ENCODE measurements at places on chromosomes 11 and 22.
A peak's percentile ranks its signal among the peaks of the same experiment; 100 is the strongest.

DNA sequence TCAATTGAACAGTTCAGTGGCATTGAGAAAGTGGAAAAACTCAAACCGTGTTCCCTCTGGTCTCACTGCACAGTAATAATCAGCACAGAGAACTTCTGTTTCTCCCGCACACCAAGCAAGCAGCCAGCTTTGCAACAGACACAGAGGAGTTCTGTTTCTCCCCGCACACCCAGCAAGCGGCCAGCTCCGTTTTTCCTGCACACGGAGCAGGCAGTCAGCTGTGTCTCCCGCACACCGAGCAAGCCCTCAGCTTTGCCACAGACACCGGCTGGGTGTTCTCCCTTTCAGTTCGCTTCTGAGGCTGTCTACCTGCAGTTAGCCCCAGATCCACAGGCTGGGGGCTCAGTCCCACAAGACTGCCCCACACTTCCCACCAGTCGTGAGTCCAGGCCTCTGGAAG lies 9.9 kb upstream of the TALDO1 start:
- no peak for DNase-seq

- no peak for DNase-seq
These were observed 13.2 kb upstream of the MRGPRX2 start for GRCh38 chr11:19073454-19074415.

DNA sequence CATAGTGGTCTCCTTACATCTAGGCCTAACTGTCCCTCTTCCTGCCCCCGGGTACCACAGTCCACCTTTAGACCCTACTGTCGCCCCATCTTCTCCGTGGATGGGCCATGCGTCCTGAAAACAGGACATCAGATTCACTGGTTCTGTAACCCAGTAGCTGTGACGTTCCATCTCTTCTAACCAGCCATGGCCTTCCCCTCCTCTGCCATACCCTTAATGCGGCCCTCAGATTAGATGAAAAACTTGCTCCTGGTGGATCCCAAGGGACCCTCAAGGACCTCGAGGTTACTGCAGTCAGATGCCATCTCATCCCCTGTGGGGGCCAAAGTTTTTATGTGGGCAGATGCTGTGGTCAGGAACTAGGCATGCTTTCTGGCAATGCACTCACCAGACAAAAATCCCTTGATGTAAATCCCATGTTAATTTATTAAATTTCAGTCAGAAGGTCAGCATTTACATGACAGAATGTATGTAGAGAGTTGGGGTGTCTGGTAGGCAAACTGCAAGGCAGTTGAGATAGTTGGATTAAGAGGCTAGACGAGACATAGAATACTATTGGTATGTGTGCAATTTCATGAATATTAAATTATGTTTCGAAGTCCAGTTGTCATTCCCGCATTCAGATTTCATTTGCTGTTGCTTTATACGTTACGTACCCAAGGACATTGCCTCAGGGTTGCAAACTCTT lies 64.3 kb downstream of the WNT11 start:
- no peak for DNase-seq

DNA sequence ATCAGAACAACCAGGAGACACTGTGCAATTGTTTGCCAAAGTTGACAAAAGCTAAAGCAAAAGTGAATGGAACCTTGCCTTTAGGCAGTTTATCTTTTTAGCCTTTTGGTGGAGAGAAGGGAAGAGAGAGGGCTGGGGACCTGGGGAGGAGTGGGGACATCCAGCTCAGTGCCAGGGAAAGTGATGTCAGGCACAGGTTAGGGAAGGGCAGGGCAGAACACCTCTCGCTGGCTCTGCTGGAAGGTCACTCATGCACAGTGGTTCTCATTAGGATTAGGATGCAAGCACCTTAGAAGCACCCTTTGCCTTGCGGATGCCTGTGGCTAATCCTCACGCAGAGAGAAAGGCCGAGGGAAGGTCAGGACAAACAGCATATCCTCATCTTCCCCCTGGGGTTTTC lies 14.3 kb upstream of the LINC01488 start:
- no peak for DNase-seq

GRCh38 chr22:38657045-38657909 lies 839 bp downstream of the CBY1 start:
- peak; percentile 42 for DNase-seq

DNA sequence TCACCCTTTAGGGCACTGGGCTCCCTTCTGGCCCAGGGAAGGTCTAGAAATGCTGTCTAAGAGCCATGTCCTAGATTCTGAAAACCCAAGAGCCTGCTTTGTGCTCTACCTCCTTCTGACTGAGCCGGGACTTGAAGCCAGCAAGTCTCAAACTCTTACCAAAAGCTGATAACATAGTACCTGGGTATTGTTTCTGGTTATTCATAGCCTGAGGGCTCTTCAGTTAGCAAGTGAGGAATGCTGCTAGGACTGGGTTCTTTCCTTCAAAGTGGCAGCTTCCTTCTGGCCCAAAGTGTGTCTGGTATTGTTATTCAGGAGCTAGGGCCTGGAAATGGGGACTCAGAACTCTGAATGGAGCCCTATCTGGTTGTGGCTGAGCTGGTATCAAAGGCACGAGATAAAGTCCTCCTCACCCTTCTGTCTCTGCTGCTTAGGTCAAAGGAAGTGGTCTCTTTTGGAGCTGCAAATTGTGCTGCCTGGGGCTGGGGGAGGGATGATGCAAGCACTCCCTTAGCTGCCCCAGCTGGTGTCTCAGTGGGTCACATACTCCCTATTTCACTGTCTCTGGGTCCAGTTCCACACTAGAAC lies 696.0 kb upstream of the CCDC179 start:
- no peak for DNase-seq

DNA sequence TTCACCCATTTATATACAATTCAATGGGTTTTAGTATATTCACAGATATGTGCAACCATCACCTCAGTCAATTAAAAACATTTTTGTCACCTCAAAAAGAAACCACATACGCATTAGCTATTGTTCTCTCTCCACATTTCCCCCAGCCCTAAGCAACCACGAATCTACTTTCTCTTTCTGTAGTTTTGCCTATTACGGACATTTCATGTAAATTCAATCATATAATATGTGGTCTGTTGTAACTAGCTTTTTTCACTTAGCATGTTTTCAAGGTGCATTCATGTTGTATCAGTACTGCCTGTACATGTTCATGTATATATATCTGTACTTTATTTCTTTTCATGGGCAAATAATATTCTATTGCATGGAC lies 104.7 kb upstream of the RRM1 start:
- no peak for DNase-seq

DNA sequence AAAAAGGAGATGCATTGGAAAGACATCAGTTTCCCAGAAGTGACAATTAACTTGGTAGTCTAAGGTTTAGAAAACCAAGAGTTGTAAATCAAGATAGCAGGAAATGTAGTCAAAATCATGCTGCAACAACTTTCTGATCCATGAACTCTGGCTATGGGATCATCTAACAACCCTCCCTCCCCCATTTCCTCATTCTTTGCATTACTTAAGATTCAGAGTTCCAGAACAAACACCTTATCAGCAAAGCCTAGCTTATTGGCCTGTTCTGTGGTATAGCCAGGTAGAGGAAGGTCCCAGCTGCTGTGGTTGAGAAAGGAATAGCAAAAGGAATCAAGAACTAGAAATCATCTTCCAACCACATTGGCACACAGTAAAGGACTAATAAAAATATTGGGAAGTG lies 651.1 kb downstream of the METTL15 start:
- DNase-seq, result no peak

- no peak for DNase-seq
These were observed at the start of gene CASP4 for GRCh38 chr11:104968355-104968855. Gene CASP4, minus strand, starts transcription at chr11:104968574. Its CDS starts 49 bp downstream, at chr11:104968525.

DNA sequence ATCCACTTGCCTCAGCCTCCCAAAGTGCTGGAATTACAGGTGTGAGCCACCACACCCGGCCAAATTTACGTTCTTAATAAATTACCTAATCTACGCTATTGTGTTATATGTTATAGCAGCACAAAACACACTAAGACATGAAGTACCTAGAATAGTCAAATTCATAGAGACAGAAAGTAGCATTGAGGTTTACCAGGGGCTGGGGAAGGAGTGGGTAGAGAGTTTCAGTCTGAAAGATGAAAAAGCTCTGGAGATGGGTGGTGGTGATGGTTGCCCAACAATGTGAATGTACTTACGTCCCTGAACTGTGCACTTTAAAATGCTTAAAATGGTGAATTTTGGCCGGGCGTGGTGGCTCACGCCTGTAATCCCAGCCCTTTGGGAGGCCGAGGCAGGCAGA lies 65.7 kb upstream of the NUP50 start:
- DNase-seq, result no peak

- peak; percentile 42 for DNase-seq
These were observed 307.8 kb downstream of the C11orf87 start for GRCh38 chr11:109729761-109730160.

- no peak for DNase-seq
These were observed 50.7 kb downstream of the ZNRF3 start for GRCh38 chr22:28934026-28934425.

DNA sequence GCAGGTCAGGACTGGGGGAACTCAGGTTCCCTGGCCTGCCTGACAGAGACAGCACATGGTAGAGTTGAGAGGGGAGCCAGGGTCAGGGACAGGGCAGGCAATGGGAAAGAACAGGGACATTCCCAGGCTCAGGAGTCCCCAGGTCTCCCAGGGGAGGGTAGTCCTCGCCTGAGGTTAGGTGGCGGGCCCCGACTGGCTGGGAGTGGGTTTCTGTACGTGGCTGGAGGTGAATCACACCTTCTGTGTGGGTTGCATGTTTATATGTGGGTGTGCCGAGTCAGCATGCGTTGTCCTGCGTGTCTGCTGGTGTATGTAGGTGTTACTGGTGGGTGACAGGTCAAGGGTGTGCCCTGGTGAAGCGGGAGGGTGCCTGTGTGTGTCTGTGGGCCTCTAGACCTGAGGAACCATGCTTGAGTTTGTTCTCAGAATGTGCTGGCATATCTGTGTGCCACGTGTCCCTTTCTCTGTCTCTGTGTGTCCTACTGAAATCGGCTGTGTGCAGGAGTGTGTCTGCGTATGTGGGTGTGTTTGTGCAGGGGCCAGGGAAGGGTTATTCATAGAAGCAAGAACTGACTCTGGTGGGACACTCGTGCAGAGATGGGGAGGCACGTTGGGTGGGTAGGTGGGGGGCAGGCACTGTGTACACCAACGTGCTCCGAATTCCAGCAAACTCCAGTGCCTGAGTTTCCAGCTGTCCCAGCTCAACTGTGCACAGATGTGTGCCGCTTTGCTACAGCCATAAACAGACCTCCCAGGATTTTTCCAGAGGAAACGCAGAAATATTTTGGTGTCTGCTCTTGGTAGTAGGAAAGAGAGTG lies 23.8 kb upstream of the OAF start:
- DNase-seq, result no peak

GRCh38 chr11:76603202-76603601 lies 67.3 kb downstream of the LRRC32 start:
- no peak for DNase-seq

All from NCI-H524 treated with DMSO at 0.1 percent for 48 hours (cell line).